ENCODE measurements at places on chromosomes 16 and 17. TPM values are rescaled to one million over a fixed set of nuclear protein-coding genes. Genes with fewer than 3 reads are reported as not detected.

Gene EPOP
- 7.3 TPM for total RNA-seq

Gene ST6GALNAC2
- total RNA-seq = not detected

Gene DHRS7C
- total RNA-seq = not detected

Gene CENPX
- total RNA-seq = 87.9 TPM

Gene MAP1LC3B
- 45.1 TPM for total RNA-seq

Gene HSD17B2
- total RNA-seq = not detected

Gene ATPAF2
- total RNA-seq = 30.8 TPM

Gene P3H4
- total RNA-seq = 3.8 TPM

Gene TBC1D3
- total RNA-seq = not detected

Gene GAST
- total RNA-seq = not detected

Gene ZNF652
- 23.6 TPM for total RNA-seq

Gene PRM2
- not detected for total RNA-seq

Gene TNFRSF13B
- not detected for total RNA-seq

Gene TEX14
- total RNA-seq = 0.23 TPM

Gene ZMYND15
- total RNA-seq = not detected

Gene FOXC2
- not detected for total RNA-seq
